ENCODE measurements at places on chromosomes 16 and 17. TPM values are rescaled to one million over a fixed set of nuclear protein-coding genes. Genes with fewer than 3 reads are reported as not detected.

The CES3 gene
- 0.63 TPM for total RNA-seq

The GRAPL gene
- 5.1 TPM for total RNA-seq

The FBXO39 gene
- 0.73 TPM for total RNA-seq

The ADGRG1 gene
- 12.2 TPM for total RNA-seq

The CORO1A gene
- total RNA-seq = 361 TPM

The OTOP3 gene
- not detected for total RNA-seq

The SMTNL2 gene
- total RNA-seq = not detected

The SMCR8 gene
- total RNA-seq = 55.6 TPM

The DPEP3 gene
- total RNA-seq = 0.21 TPM

The KCTD11 gene
- 0.73 TPM for total RNA-seq

The RPUSD1 gene
- 10.4 TPM for total RNA-seq

The FKBP10 gene
- total RNA-seq = 0.21 TPM

The ZACN gene
- total RNA-seq = 0.21 TPM

The ITPRIPL2 gene
- total RNA-seq = 2.5 TPM

The ABCA9 gene
- total RNA-seq = 0.42 TPM

The MEIOB gene
- total RNA-seq = not detected

The MYH8 gene
- total RNA-seq = not detected

The KCTD19 gene
- total RNA-seq = under 0.01 TPM

The CACNG4 gene
- total RNA-seq = not detected

The C1QTNF8 gene
- not detected for total RNA-seq

The PARD6A gene
- 3.0 TPM for total RNA-seq

The KCNH4 gene
- total RNA-seq = under 0.01 TPM

The TMEM132E gene
- not detected for total RNA-seq

The SMPD3 gene
- 2.6 TPM for total RNA-seq

The PRDM7 gene
- total RNA-seq = not detected

The NDUFAF8 gene
- total RNA-seq = 9.3 TPM

The CIBAR2 gene
- not detected for total RNA-seq

The SULT1A2 gene
- total RNA-seq = 1.6 TPM

The RHBDL1 gene
- 0.84 TPM for total RNA-seq

The PDILT gene
- total RNA-seq = not detected

The TBX21 gene
- 15.7 TPM for total RNA-seq

The SYT17 gene
- 0.52 TPM for total RNA-seq

The PRR14 gene
- 20.8 TPM for total RNA-seq

The TAT gene
- total RNA-seq = not detected

The ADAMTS18 gene
- total RNA-seq = not detected

The CCL16 gene
- total RNA-seq = not detected

The PRAC1 gene
- not detected for total RNA-seq

The KRT13 gene
- total RNA-seq = 0.73 TPM

The NIP7 gene
- 22.5 TPM for total RNA-seq

The MYH11 gene
- 0.10 TPM for total RNA-seq

The CDR2L gene
- 0.31 TPM for total RNA-seq

The CCL11 gene
- not detected for total RNA-seq

The CLEC10A gene
- 8.6 TPM for total RNA-seq

The GPRC5B gene
- 0.21 TPM for total RNA-seq

The PAFAH1B1 gene
- 106 TPM for total RNA-seq

The SLC52A1 gene
- total RNA-seq = not detected

The TMEM235 gene
- total RNA-seq = not detected

The ERCC4 gene
- 8.1 TPM for total RNA-seq

The AATK gene
- total RNA-seq = 2.0 TPM

The PERCC1 gene
- total RNA-seq = 0.84 TPM

The GRIN2A gene
- total RNA-seq = not detected

The RCVRN gene
- 0.10 TPM for total RNA-seq

The GPR142 gene
- total RNA-seq = not detected

The ZNF48 gene
- 3.8 TPM for total RNA-seq

The MYH3 gene
- 2.3 TPM for total RNA-seq

The PRMT7 gene
- 33.1 TPM for total RNA-seq

The SPATA32 gene
- total RNA-seq = 0.10 TPM

The MLYCD gene
- total RNA-seq = 2.9 TPM

The TAC4 gene
- total RNA-seq = not detected

Measured in mononuclear cell (primary cell).